Fibroblast of lung (primary cell): ENCODE measurements at places on chromosomes 7 and 10.

- peak; percentile 24 for DNase-seq
Measured at GRCh38 chr7:5284304-5285281, 1.9 kb downstream of the SLC29A4 start.

DNA sequence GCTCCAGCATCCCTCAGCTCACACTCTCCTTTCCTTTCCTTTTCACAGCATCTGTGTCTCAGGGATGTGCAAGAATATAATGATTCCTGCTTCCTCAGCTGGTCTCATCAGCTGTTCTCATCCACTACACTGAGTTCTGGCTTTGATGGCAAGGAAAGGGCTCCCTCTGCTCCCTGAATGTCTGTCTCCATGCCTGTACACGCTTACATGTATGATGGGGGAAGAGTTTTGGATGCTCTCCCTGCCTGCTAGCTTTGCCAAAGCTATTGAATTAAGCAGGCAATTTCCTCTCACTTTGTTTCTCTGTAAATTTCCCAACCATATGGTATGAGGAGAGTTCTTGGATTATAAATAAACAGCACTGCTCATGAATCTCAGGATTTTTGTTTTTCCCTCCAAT is 254.5 kb downstream of the SORCS3 start:
- no peak for DNase-seq

GRCh38 chr10:51985336-51985735 is 285.9 kb upstream of the CSTF2T start:
- DNase-seq, result peak; percentile 35

GRCh38 chr7:137757146-137757925 is 89.4 kb downstream of the DGKI start:
- peak; percentile 80 for DNase-seq

GRCh38 chr10:27861781-27862180 is 116.2 kb upstream of the MKX start:
- DNase-seq, result no peak

DNA sequence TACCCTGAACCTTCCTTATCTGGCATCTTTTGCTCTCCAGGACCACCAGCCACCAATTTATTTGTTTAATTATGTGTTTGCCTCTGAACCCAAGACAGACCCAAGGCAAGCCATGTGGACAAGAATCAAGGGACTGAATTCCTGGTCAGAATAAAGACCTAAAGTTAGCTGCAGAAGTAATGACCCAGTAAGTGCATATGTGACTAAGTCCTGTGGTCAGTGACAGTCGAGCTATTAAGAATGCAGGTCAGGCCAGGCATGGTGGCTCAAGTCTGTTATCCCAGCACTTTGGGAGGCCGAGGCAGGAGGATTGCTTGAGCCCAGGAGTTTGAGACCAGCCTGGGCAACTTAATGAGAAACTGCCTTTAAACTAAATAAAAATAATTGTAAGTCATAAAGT is 139.4 kb downstream of the CCDC71L start:
- no peak for DNase-seq

- DNase-seq, result no peak
Measured at GRCh38 chr7:12927635-12928434, 240.4 kb downstream of the ARL4A start.

DNA sequence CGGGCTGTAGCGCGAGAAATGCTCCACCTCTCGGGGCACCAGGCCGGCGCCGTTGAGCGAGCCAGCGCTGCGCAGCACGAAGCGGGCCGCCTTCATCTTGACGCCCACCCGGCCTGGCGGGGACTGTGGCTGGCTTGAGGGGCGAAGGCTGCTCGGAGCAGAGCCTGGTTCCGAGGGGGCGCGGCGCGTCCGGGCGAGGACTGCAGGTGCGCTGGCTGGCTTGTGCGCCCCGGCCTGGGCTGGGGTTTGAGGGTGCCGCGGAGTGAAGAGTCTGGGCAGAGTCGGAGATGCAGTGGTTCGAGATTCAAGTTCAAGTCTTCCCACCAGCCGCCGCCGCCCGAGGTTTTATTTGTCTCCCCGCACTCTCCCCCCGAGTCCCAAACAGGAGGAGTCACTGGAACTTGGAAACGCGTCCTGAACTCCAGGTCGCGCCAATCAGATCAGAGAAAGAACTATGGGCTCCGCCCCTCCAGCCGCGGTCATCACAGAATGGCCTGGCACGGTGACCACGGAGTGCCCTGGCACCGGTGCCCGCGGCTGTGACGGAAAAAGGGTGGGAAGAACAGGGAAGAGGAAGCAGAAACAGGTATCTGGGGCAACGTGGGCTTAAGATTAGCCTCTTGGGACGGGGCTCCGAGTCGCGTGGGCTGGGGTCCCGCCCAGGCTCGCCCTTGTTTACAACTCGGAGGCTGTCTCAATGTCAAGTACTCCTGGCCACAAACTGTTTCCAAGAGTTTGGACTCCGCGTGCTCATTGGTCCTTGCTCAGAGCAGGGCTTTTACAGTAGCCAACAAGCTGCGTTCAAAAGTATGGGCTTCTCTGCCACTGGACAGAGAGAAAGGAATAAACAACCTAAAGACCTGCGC is at the start of gene PDK4:
TSS of gene PDK4 (minus strand) at position 319 of the 866 bp plus-strand sequence. CDS start at position 96, 223 bp downstream.
- DNase-seq, result peak; percentile 94

- peak; percentile 99 for DNase-seq
Measured at GRCh38 chr10:6275022-6275997, 72.6 kb downstream of the PFKFB3 start.
